ENCODE measurements at places on chromosomes 3 and 15.

GRCh38 chr15:52067545-52067926 lies 45.0 kb downstream of the BCL2L10 start:
- DNase-seq: no peak

DNA sequence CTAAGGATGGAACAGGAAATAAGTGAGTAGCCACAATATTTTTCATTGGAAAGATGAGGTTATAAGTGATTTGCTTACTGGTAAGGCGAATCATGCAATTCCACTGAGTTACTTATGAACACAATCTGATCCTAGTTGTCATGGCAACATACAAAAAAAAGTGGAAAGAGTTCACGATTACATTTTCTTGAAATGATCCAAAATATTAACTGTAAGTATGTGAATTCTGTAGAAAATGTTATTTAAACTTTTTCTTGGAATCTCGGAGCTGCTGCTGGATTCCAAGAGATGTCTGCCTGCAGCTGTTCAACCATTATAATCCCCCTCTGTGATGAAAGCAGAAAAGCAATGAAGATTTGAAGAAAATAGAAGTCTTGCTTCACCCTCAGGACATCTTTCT lies 120.5 kb downstream of the KBTBD8 start:
- no peak for DNase-seq

GRCh38 chr3:32325201-32325600 lies 66.5 kb upstream of the CMTM7 start:
- DNase-seq: no peak

- no peak for DNase-seq
These were observed 18.2 kb downstream of the MINDY4B start for GRCh38 chr3:150887031-150887430.

- no peak for DNase-seq
These were observed 6.6 kb upstream of the KBTBD8 start for GRCh38 chr3:66991459-66991858.

DNA sequence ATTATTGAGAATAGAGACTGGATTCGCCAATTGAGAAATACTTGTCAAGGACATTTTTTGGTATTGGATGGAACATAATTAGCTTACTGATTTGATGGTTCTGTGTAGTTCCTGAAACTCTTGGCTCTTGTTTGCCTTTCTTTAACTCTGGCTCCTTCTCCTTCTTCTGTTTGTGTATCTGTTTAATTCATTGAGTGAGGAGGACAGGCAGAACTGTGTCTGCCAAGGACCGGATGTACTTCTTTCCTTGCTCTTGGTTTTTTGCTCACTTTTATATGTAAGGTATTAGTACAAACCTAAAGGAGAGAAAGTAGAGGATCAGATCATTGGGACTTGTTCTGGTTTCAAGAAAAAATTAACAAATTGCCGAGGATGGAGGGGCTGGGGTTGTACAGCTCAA lies 48.9 kb downstream of the TCF12 start:
- no peak for DNase-seq

GRCh38 chr3:3110299-3110630 lies at the start of gene IL5RA:
Gene IL5RA (minus strand): TSS chr3:3110374. CDS start chr3:3104984, 5,390 bp downstream.
- DNase-seq: no peak

DNA sequence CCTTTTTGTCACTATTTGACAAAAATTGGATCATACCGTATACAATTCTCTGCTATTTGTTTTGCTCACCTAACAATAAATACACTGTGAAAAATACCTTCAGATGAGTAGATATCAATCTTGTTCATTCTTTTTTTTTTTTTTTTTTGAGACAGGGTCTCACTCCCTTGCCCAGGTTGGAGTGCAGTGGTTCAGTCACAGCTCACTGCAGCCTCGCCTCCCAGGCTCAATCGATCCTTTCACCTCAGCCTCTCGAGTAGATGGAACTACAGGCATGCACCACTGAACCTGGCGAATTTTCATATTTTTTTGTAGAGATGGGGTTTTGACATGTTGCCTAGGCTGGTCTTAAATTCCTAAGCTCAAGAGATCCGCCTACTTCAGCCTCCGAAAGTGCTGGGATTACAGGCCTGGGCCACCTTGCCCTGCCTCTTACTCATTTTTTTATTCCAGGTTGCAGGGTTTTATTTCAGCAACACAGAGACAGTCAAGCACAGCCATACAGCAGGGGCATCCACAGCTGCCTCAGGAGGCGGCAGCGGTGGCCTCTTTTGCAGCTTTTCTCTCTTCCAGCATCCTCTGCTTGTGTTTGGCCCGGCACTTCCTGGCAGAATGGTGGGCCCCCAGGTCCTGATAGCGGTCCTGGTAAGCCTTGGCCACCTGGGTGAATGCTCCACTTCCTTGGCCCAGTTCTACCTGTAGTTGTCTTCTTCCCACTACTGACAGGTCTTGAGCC lies 51.2 kb upstream of the CGNL1 start:
- no peak for DNase-seq

DNA sequence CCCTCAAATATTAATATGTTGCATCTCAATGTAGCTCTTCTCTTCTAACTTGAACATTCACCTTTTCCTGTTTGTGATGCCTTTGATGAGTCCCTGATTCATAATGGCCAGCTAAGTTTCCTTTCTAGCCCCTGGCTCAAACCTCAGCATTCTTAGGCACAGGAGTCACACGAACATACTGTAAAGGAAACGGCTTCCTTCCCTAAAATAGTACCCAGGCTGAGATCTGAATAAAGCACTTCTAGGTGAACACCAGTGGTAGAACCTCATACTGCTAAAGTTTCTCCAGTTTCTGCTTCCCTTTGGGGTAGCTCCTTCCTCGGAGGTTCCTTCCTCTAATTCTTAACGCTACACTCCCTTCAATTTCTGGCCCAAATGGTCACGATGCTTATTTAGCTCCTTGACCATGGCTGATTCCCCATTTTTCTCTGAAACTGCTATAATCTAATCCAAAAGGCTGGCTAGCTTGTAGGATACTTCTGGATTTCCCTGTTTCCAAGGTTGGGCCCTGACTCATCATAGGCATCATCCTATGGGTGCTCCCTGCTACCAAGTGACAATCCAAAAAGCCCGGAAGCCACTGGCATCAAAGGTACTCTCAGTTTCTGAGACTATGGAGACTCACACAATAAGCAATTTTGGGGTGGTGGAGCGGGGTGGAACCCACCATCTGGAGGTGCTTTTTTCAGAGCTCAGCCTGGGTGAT lies 2.4 kb downstream of the ANAPC13 start:
- no peak for DNase-seq

DNA sequence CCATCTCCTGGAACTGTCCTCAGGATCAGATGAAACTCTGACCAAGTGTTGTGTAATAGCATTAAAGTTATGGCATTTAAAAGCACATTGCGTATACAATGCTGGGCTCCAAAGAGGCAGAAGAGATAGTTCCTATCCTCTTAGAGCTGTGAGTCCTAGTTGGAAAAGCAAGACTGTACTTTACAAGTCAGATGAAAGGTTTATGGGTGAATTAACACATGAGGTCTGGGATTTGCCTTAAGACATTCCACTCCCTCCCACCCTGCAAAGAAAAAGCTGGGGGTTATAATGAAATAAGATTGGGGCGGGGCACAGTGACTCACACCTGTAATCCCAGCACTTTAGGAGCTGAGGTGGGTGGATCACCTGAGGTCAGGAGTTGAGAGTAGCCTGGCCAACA lies 35.6 kb downstream of the SNAPC5 start:
- DNase-seq: no peak

GRCh38 chr15:81930582-81931369 lies 115.0 kb downstream of the MEX3B start:
- DNase-seq: no peak

GRCh38 chr15:70154718-70155347 lies 57.1 kb upstream of the TLE3 start:
- DNase-seq: no peak

DNA sequence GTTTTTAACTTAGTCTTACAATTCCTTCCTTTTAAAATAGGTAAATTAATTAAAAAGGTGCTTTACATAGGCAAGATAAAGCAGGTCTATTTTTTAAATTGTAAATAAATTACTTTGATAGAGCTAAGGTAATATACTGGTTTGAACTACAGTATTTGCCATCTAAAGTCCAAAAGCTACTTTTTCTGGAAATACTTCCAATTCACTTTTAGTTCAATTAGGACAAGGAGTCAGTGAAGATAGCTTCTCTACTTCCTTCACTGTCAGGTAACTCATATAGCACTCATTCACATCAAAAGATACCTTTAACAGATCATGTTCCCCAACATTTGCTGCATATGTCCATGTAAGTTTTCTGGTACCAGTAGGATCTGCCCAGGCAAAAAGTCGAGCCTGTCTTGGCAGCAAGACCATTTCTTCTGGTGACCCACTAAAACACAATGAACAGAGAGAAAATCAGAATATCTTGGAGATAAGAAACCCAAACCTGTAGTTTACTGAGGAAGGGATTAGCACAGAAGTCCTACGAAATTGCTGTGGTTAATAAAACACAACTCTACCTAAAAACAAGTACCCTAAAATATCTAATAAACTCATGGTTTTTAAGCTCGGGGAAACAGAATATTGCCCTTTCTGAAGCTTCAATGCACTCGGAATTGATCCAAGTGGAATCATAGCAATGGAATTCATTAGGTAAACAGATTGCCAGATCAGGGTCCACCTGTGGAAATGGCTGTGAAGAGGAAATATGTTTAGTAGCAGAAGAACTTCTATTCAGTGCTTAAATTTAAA lies 153.1 kb downstream of the VPS13C start:
- DNase-seq: no peak

GRCh38 chr15:70160803-70161565 lies 63.3 kb upstream of the TLE3 start:
- DNase-seq: no peak

- DNase-seq: no peak
These were observed 317.7 kb upstream of the TLE3 start for GRCh38 chr15:70415398-70415797.

- no peak for DNase-seq
These were observed 988.4 kb downstream of the TBL1XR1 start for GRCh38 chr3:176208915-176209314.

DNA sequence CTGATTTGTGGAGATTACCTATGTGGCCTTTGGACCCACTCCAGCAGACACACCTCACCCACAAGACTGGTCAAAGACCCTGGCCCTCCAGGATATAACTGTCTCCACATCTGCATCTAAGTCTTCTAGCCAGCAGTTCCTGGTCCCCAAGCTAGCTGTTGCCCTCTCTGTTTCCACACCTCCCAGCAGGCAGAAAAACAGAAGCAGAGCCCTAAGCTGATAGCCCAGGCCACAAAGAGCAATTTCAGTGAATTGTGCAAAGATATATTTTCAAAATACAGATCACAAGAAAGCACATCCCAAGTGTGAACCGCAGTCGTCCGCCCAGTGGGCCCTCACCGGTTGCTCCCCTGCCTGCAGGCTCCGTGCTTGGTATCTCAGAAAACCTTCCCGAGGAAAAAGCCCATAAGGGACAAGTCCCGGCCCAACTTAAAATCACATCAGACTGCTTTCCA lies 2.6 kb downstream of the TNIK start:
- DNase-seq: peak; percentile 9

- no peak for DNase-seq
These were observed 544.7 kb downstream of the MECOM start for GRCh38 chr3:169118666-169119370.

DNA sequence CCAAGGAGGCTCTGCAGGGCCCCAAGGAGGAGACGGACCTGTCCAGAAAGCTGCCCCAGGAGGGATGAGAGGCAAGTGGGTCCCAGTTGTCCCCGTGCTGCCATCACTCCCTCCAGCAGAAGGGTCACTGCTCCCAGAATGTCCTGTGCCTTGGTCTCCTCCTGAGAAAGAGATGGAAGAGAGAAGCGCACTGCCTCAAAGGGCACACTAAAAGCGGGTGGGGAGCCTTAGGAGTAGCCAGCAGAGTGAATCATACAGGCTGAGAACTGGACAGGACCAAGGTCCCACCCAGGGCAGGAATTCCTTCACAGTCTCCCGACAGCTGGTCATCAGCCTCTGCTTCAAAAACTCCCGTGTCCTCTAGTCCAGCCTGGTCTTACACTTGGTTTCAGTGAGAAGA lies 4.6 kb downstream of the THPO start:
- no peak for DNase-seq

DNA sequence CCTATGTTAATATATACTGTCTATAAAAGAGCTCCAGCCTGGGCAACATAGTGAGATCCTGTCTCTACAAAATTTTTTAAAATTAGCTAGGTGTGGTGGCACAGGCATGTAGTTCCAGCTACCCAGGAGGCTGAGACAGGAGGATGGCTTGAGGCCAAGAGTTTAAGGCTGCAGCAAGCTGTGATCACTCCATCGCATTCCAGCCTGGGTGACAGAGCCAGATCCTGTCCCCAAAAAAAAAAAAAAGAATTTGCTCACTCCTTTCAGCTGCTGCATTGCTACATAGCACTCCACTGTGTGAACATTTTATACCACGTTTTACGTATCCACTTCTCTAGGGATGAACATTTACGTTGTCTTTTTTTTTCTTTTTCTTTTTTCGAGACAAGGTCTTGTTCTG lies 6.0 kb upstream of the TSEN2 start:
- DNase-seq: no peak

DNA sequence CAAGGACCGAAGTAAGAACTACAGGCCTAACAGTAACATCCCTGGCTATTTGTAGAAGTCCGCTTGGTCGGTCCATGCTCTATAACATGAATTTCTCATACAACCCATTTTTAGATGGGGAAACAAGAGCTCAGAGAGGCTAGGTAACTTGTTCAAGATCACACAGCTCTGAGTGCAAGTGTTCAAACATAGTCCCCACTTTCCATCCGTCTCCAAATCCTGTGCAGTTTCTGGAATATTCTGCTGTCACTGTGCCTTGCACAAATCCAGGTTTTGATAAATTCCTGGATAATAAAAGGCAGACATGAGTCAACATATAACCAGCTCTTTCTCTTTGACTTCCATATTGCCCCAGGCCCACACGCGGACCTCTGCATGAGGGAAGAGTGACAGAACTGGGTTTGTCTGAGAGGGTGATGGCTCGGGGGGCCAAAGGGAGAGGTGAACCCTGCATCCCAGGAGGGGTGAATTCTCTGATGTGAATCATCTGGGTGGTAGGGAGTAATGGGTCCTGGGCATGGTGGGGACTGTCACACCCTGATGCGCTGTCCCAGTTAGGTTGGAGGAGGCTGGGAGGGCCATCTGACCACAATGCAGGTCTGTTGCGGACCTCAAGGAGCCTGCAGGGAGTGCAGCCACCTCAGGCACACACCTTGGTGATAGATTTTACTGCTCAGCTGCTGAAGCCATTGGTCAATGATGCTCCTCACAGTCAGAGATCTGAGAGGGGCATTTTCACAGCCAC lies 162.2 kb downstream of the SMAD6 start:
- no peak for DNase-seq

- no peak for DNase-seq
These were observed at the start of gene CYP8B1 for GRCh38 chr3:42875325-42876151. Gene CYP8B1 (minus strand): TSS chr3:42875879. CDS start chr3:42875816, 63 bp downstream.

- no peak for DNase-seq
These were observed 27.7 kb downstream of the NR2F2 start for GRCh38 chr15:96358001-96358801.

GRCh38 chr3:56930706-56931105 lies 129.0 kb upstream of the ARHGEF3 start:
- peak; percentile 74 for DNase-seq

DNA sequence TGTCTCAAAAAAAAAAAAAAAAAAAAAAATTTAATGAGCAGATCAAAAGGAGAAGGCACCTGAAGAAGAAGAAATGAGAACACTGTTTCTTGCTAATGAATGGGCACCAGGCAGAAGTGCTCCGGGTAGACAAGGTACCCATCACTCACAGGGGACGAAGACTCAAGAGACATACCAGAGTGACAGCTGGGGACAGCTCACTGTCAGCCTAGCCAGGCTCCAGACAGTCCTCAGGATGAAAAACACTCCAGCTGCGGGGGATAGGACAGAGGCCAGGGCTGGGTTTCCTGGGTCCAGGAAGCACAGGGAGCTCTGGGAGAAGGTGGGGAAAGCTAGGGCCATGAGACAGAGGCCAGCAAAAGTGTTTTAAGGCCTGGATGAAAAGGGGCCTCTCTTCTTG lies 48.5 kb upstream of the PARL start:
- DNase-seq: no peak

All from activated CD4-positive, alpha-beta T cell treated with anti-CD3 and anti-CD28 coated beads, Interleukin-2, Interleukin-4, amounts not matched to agents 100 ng/mL and 50 ng/mL, durations not matched to agents 16 hours and 8 hours (primary cell).